Adrenal gland (tissue), 19 donors: ENCODE measurements at places on chromosomes 3 and 15.

- DNase-seq = peak; percentile 75
Measured at GRCh38 chr15:93072411-93073394, 16.3 kb downstream of the RGMA start.

GRCh38 chr15:74773329-74773728, 8.6 kb upstream of the CSK start:
- DNase-seq = peak; percentile 13

DNA sequence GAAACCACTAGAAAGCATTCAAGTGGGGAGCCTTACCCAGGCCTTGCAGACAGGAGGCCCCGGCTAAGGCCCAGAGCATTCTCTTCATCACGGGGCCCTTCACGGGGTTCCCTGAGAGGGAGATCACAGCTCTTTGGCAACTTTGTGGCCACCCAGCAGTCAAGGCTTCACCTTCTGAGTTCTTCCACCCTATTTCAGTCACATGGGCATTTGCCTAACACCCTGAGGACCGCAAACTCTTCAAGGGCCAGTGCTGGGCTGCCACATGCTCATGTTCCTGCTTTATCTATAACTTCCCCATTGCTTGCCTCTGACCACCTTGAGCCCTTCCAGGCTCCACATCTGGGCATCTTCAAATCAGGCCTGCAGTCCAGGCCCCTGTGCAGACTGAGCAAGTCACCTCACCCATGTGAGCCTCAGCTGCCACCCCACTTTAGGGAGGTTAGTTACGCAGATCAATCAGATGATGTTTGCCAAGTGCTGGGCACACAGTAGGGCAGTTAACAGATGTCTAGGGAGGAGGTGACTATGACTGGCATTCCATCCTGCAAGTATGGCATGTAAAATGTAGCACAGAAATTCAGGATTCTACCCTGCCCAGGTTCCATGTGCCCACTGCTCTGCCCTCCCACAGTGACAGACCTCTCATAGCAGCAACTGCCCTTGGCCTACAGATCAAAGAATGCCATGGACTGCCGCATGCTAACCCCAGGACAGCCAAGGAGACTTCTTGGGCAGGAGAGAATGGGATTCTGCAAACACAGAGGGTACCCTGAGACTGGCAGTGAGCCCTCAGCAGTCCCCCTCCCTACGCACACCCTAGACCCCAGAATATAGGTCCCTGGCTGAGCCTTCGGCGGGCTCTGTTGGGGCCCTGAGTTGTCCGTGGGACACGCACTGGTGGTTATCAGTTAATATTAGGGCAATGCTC, 37.6 kb upstream of the ZNF710 start:
- peak; percentile 31 for DNase-seq

GRCh38 chr15:74242441-74243185, 6.5 kb downstream of the CCDC33 start:
- peak; percentile 91 for DNase-seq
